ENCODE measurements at places on chromosomes 5 and 9.

GRCh38 chr9:32663741-32664140 is 28.3 kb upstream of the TAF1L start:
- no peak for DNase-seq

- DNase-seq: no peak
These were observed 1129.2 kb downstream of the DTWD2 start for GRCh38 chr5:117859176-117859575.

GRCh38 chr5:14321936-14322335 is 178.8 kb downstream of the TRIO start:
- no peak for DNase-seq

GRCh38 chr9:120197605-120198004 is 382.4 kb downstream of the CDK5RAP2 start:
- no peak for DNase-seq

GRCh38 chr5:112708103-112708622 is 29.5 kb upstream of the APC start:
- DNase-seq: no peak

DNA sequence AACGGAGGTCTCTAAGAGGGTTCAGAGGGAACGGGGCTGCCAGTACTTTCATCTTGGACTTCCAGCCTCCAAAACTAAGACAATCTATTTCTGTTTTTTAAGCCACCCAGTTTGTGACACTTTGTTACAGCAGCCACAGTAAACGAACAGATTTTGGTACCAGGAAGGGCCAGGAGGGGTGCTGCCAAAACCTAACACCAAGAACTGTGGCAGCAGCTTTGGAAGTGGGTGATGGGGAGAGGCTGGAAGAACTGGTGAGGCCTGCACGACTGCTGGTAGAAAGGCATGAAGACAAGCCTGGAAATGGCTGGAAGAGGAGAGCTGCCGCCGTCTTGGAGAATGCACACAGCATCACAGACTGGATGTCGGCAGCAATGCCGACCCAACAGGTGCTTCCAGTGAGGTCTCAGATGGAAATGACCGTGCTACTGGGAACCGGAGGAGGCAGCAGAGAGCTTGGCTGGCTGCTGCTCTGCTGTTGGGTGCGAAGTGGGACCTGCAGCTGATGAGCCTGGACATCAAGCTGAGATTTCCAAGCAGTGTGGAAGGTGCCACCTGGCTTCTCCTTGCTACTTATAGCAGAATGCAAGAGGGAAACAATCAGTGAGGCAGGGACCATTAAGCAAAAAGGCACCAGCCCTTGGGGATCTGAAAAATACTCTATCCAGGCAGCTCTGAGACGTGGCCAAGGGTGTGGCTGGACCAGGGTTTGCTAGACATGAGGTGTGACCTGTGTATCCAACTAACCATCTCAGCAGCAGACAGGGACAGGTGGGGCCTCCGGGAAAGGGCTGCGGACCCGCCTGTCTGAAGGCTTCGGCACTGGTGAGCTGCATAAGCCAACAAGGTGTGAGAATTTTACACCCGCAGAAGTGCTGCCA is 4.7 kb upstream of the TMEM210 start:
- DNase-seq: no peak

DNA sequence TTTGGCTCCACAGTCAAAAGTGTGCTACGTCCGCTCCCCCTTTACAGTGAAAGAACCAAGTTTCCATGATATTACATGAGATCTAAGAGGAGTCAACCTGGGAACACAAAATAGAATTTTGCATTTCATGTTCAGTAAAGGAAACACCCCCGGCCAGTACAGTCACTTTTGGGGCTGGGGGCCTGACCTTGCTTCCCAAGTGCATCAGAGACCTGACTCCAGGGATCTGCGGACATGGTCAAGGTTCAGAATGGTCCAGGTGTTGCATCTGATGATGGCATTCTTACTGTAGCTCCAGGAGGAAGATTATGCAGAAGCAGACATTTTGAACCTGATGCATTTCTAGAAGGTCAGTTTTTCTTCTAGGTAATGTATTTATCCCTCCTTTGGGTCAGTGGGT is 39.8 kb downstream of the AK8 start:
- no peak for DNase-seq

- no peak for DNase-seq
These were observed 4.9 kb downstream of the AK6 start for GRCh38 chr5:69364414-69364813.

DNA sequence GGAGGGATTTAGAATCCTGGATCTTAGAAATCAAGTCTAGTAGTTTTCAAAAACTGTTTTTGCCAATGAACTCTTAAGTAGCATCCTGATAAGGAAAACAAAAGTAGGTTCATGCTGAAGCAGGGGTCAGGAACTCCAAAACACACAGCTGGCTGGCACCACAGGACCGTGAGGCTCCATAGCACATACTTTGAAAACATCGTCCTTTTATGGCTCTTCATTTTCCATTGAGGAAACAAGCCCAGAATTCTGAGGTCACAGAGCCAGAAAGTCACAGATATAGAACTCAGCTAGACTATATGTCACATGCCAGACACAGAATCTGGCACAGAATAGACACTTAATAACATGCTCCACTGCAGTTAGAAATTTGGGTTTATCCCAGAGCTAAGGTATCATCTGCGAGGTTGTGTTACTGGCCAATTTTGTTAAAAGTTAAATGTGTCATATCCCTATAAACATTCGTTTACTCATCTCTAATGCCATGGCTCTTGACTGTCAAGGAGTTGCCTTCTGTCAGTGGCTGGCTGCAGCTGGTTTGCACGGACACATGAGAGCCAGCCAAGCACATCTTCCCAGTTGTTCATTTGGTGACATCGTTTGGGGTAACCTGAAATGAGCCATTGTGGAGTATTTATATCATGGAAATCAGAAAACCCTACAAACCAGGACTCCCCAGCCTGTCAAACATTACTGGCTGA is 58.8 kb downstream of the FAM78A start:
- DNase-seq: no peak

DNA sequence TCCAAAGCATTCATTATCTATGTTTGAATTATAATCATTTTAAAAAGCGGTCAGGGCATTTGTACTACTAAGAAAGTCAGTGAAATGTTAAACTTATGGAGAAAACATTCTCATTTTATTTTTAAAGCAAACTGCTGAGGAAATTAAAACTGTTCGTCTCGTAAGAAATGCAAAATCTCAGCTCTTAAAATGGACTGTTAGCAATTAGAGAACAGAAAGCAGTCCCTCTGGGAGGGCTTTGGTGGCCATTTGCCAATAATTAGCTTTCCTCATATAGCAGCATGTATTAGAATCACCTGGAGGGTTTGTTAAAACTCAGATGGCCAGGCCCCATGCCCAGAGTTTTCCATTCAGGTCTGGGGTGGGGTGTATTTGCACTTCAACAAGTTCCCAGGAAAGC is 120.7 kb upstream of the RASEF start:
- DNase-seq: no peak

DNA sequence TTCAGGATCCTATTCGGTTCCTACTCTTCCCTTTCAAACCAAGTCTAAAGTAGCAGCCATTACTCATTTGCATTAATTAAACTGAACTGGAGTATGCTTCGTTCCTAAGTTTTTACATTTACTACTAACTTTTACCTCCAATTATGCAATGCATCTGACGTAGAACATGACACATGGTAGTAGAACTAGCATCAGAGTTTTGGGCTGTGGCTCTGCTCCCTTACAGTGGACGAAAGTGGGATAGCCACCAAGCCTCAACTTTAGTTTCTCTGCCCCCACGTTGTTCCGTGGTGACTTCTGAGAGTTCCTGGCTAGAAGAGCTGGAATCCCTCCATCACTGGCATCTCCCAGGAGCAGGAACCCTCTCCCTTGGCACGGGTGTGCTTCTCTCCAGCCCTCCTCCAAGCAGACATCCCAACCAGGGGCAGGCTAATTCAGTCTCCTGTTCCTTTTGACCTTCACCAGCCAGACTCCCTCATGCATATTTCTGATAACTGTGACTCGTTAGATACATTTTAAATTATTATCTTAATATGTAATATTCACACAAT is 2.9 kb downstream of the IFNE start:
- no peak for DNase-seq

GRCh38 chr9:121266906-121267650 is 884 bp upstream of the GSN start:
- DNase-seq: no peak

DNA sequence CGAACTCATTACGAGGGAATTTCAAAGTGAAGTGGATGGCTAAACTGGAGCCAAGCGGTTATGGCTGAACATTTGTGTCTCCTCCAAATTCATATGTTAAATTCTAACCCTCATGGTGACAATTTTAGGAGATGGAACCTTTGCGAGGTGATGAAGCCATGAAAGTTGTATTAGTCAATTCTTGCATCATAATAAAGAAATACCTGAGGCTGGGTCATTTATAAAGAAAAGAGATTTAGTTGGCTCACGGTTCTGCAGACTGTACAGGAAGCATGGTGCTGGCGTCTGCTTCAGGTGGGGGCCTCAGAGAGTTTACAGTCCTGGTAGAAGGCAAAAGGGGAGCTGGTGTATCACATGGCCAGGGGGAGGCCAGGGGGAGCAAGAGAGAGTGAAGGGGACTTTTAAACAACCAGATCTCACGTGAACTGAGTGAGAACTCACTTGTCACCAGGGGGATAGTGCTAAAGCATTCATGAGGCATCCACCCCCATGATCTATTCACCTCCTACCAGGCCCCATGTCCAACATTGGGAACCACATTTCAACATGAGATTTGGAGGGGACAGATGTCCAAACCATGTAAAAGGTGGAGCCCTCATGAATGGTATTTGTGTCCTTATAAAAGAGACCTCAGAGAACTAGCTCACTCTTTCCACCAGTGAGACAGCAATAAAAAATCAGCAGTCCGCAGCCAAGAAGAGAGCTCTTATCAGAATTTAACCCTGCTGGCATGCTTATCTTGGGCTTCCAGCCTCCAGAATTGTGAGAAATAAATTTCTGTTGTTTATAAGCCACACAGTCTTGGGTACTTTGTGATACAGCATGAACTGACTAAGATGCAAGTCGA is 143.4 kb downstream of the MTRR start:
- no peak for DNase-seq

DNA sequence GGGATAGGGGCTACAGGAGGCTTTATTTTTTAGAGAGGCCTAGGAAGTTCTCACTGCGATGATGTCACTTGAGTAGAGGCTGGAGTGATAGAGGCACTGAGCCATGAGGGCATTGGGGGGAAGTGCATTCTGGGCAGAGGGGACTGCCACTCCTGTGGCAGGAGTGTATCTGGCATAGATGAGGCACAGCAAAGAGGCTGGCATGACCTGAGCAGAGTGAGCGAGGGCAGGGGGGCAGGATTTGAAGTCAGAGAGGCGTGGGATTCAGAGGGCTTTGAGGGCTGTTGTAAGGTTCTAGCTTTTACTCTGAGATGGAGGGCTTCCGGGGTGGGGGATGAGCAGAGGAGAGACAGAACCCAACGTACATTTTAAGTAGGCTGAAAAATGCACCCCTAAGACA is 91.9 kb upstream of the SH3PXD2B start:
- DNase-seq: no peak

DNA sequence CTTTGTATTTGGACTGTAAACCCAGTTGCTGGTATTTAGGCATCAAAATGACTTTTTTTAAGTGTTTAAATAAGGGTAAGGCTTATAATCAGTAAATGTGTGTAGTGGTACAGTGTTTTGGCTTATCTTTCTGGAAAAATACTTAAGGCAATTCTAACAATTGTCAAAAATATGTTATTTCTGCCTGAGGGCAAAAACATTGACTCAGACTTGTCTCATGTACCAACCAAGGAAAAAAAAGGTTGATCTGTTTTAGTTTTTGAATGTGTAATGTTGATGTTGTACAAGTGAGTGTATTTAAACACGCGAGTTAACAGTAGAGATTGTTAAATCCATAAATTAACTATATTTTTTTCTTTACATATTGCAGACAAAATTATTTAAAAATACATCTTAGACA is 277.8 kb upstream of the TYRP1 start:
- no peak for DNase-seq

GRCh38 chr9:112174222-112174964 is 704 bp downstream of the SUSD1 start:
- peak; percentile 68 for DNase-seq
